Fibroblast of skin of left quadriceps (primary cell): ENCODE measurements at places on chromosomes 2 and 18.

DNA sequence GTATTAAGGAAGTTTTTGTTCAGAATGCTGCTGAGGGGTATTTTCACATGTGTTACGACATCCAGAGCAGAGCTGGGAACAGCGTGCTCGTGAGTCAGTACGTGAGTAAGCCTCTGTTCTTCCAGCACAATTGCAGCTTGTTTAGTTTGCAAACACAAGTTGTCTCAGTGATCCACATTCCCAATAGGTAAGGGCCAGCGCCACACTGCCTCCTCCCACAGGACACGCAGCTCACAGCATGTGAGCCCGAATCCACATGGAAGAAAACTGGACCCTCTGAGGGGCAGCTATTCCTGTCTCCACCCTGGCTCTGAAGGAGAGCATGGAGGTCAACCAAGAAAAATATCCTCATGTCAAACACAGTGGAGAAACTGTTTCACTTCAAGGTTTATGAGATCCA, 173.9 kb upstream of the PID1 start:
- peak; percentile 62 for DNase-seq

- DNase-seq: no peak
These were observed 1087.5 kb upstream of the NXPH2 start for GRCh38 chr2:139867601-139868226.

GRCh38 chr2:127620866-127621265, 25.1 kb upstream of the GPR17 start:
- DNase-seq: no peak

GRCh38 chr2:72182547-72182946, 34.9 kb upstream of the CYP26B1 start:
- no peak for DNase-seq

- DNase-seq: no peak
These were observed 1362.2 kb upstream of the TMEFF2 start for GRCh38 chr2:193556766-193557470.

DNA sequence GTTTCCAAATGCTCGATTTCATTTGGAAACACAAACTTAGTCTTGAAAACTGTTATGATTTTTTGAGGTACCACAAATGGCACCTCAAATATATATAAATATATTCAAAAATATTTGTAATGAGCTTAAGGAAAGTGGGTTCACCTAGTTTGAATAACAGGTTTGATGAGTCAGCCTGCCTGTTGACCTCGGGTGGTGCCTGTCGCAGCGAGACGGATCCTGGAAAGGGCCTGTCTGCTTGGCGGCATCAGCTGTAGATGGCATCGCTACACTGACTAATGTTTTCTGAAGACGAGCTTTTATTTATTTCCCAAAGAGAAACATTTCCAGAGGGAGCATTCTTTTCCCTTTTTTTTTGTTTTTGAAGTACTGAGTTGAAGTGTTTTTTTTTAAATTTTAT, 6.9 kb downstream of the ALLC start:
- no peak for DNase-seq

DNA sequence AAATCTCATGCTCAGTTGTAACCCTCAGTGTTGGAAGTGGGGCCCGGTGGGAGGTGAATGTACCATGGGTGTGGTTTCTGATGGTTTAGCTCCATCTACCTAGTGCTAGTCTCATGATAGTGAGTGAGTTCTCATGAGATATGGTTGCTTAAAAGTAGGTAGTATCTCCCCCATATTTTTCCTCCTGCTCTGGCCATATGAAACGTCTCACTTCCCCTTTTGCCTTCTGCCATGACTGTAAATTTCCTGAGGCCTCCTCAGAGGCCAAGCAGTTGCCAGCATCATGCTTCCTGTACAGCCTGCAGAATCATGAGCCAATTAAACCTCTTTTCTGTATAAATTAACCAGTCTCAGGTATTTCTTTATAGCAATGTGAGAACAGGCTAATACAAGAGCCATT, 62.8 kb upstream of the RNF152 start:
- DNase-seq: no peak

DNA sequence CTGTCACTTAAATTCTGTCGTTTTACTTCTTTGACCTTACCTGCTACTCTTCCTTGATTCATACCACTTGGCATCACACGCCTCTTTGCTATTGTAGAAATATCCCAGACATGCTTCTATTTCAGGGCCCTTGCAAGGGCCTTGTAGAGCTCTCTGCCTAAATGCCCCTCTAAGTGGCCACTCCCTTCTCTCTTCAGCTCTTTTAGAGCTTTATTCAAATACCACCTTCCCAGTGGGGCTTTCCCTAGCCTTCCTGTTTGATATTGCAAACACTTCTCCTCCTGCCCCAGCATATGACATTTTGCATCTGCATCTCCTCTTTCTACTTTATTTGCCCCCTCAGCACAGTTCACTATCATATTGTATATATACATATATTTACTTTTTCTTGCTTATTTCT, 54.0 kb downstream of the PELI1 start:
- DNase-seq: no peak

DNA sequence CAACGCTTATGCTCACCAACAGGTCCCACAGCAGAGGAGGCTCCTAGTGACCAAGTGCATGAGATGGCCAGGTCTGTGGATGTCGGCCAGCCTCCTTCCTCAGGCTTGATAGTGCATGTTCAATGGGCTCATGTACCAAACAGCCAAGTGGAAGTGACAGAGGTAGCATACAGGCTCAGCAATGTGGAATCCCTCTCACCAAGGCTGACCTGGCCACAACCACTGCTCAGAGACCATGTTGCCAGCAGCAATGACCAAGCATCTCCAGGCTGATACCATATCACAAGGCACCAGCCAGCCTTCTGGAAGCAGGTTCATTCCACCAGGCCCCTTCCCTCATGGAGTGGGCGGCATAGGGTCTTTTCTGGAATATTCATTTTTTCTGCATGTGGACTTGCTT, 61.5 kb downstream of the REEP1 start:
- no peak for DNase-seq

- DNase-seq: no peak
These were observed 145.2 kb downstream of the INHBB start for GRCh38 chr2:120491111-120491625.

DNA sequence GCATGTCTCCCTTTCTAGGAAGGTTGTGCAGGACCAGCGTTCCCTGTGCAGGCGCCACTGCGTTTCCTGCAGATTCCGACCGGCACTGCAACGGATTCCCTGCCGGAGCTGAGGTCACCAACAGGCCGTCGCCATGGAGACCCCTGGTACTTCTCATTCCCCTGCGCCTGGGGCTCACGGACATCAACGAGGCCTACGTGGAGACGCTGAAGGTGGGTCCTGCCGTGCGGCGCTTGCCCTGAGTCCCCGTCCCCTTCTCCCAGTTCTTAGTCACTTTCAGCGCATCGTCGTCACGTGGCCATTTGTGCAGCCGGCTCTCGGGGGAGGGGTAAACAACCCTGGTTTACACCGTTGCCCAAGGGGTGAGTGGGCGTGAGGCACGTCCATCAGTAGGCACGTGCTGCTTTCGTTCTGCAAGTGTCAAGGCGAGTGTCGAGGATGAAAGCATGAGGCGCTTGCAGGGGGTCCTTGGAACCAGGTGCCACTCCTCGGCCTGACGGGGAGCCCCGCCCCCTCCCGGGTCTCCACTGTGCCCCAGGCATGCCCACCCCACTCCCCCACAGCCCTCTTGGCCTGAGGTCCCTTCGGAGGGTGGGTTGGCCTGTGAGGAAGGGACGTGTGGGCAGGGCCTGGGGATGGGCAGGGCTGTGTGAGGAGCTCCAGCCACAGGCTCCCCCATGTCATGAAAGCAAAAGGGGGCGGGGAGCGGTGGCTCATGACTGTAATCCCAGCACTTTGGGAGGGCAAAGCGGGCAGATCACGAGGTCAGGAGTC, 19.8 kb downstream of the DTYMK start:
- no peak for DNase-seq

GRCh38 chr2:205750797-205751196, 68.5 kb downstream of the NRP2 start:
- DNase-seq: no peak

DNA sequence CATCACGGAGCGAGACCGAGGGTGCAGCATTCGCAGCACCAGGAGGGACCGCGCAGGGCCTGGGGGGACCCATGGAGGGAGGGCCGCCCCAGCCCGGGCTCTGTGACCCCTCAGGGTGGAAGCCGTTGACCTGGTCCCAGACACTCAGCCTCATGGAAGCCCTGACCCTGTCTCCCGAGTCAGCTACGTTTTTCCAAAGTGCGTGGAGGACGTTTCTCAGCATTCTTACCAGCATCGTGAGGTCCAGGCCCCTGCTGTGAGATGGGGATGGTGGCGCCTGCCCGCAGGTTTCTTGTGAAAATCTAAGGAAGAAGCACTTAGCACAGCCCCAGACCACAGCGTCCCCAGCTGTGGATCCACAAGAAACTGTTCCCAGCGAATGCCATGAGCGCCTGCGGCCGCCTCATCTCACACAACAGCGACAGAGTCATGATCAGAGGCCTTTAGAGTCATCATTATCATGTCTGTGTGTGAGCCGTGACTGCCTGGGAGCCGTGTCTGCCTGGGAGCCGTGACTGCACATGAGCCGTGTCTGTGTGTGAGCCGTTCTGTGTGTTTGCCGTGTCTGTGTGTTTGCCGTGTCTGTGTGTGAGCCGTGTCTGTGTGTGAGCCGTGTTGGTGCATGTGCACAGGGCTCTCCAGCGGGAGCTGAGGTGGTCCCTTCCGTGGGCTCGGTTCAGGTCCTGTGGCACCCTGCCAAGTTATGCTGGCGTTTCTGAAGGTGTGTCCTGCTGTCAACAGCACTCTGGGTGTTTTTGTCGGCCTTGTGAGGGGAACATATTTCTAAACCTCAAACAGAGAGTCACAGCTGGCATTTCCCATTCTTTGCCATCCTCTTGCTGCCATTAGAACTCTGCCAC, 49.2 kb upstream of the KCNG2 start:
- DNase-seq: no peak

DNA sequence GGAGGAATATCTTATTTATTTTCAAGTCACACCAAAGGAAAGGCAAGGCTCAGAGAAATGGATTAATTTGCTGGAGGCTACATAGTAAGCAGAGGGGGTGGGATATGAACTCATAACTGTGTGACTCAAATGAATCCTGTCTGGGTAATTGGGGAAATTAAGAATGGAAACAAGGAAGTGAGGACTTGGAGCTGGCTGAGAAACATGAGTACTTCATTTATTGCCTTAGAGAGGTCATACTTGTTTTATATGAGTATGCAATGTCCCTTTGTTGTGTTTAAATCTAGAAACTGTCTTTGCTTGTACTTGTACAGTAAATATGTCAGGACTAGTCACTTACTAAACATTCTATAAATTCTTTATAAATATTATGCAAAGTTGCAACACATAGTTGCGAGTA, 2166.7 kb upstream of the PIK3C3 start:
- DNase-seq: no peak

GRCh38 chr18:28065793-28066186, 111.1 kb downstream of the CDH2 start:
- no peak for DNase-seq

DNA sequence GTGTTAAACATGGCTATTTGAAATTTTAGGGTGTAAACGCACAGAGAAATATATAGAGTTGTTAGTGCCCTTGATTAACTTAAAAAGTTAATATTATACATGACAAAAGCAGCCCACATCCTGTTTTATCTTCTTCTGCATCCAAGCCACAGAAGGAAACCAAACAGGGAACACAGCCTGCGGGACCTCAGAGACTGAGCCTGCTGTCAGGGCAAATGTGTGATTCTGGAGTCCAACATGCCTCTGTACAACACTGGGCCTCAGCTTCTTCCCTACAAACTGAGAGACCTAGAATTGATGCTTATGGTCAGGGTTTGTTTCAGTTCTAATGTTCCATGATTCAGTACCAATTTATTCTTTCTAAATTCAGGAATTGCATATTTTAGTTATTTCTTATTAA, 404.7 kb downstream of the FBXO15 start:
- DNase-seq: no peak

DNA sequence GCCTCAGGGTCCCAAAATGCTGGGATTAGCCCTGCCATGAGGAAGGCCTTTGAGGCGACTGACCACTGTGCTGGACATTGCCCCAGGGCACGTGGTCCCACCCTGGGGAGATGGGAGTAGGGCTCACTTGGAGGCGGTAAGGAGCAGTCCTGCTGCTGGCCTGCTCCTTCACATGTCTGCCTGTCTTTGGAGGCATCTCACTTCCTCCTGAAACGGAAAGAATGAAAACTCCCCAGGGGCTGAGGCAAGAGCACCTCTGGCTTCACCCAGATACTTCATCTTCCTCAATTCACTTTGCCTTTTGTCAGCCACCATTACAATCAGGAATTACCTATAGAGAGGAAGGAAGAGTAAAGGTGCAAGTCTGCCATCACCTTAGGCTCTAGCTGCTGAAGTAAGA, 59.9 kb upstream of the GATA6 start:
- no peak for DNase-seq

- DNase-seq: no peak
These were observed 26.4 kb downstream of the ALK start for GRCh38 chr2:29894822-29895614.

DNA sequence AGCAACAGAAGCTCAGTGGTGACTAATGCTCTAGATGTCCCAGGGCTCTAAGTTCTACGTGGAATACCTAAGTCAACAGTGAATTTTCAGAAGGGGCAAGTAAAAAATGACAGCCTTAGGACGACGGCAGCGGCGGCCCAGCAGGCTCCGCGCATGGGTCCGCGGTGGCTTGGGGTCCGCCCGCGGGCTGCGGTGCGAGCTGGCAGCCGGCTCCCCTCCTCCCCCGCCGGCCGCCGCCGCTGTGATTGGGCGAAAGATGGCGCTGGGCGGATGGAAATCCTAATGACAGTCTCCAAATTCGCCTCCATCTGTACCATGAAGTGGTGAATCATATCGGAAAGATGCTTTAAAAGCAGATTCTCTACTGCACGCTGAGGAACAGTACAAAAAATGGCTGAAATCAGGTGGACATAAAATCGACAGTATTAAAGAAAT, 74.7 kb downstream of the HNRNPLL start:
- peak; percentile 37 for DNase-seq

GRCh38 chr2:159232456-159233170, 53.9 kb downstream of the WDSUB1 start:
- no peak for DNase-seq

DNA sequence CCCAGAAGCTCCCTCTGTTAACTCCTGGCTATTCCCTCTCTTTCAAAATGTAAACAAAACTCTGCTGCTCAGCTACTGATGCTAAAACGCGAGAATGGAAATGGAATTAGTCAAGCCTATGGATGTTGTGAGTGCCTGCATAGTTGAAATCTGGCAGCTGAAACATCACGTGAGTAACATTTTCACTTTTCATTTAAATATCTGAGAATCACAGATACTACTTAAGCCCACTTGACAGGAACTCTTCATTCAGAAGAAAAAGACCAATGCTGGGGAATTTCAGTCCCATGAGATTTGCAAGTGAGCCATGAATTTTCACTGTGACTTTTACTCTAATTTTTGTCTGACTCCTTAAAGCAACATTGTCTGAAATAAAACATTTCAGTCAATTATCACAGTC, 215.3 kb upstream of the SESTD1 start:
- DNase-seq: no peak

- no peak for DNase-seq
These were observed 17.2 kb downstream of the LTBP1 start for GRCh38 chr2:32963941-32964340.
